Activated T-helper 1 cell treated with anti-CD3 and anti-CD28 coated beads, Interleukin-2, amount 50 U/mL, for 16 hours (primary cell): ENCODE measurements at places on chromosomes 1 and 21.
A peak's percentile ranks its signal among the peaks of the same experiment; 100 is the strongest.

DNA sequence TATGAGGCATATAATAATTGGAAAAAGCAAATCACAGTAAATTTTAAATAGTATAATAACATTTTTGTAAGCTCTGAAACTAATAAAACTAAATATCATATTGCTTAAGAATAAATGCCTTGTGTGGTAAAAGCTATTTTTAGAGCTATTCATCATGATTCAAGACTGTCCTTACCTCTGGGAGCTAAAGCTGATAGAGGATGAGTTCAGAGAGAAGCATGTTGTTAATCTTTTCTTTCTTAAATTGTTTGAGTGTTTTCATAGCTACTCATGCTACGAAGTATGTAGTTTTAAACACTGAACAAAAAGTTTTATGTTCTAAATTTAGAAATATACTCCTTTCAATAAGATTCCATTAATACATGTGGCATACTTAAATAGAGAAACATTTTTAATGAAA is 30.5 kb downstream of the IFI16 start:
- no peak for DNase-seq

DNA sequence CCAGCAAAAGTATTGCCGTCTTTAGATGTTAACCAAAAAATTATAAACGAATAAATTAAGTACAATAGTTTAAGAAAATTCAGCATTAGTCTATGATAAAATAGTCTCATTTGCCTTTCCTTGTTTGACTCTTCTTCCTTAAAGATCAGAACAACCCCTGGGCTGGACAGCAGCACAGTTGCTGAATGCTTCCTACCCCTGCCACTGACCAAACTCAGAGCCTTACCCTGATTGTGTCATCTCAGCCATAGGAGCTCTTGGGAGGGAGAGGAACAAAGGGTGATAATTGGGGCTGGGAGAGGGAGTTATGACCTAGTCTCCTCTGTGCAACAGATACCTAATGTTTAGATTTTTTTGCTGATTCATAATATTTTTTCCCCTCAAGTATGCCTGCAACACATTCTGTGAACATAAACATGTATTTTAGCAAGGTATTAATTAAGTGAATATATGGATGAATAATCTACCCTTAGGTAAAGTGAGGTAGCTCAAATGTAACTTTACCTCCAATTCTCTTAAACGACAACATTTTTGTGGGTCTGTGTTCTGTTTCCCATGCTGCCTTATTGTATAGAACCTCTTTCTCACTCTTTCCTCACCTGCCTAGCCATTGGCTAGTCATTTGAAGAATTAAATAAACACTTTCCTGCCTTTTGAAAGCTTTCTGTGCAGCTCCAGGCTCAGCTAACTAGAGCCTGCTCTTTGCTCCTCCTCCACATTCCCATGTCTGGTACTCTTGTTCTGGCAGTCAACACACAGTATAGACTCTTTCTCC is 46.1 kb downstream of the FGGY start:
- DNase-seq, result no peak

DNA sequence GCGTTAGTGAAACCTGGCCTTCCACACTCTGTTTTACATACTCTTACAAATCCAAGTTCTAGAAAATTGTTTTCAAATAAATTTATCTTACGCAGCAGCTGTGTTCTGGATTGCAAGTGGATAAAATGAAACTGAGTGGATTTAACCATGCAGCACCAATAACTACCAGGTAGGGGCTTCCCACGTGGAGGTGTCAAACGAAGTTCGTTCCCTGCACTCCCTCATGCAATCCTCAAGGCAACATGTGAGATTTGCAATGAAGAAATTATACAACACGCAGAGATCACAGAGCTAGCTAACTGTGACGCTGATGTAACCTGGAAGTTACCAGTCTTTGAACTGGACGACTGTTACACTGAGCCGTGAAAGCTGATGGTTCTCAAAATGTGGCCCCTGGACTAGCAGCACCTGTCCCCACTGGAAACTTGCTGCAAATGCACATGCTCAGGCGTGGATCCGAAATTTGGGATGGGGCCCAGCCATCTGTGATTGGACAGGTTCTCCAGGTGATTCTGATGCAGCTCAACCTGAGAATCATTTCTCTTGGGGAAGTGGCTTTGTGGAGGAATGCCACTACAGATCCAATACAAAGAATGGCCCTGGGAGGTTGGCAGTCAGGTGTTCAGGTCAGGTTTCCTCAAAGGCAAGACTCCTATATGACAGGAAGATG is 36.3 kb downstream of the RSPH1 start:
- no peak for DNase-seq

DNA sequence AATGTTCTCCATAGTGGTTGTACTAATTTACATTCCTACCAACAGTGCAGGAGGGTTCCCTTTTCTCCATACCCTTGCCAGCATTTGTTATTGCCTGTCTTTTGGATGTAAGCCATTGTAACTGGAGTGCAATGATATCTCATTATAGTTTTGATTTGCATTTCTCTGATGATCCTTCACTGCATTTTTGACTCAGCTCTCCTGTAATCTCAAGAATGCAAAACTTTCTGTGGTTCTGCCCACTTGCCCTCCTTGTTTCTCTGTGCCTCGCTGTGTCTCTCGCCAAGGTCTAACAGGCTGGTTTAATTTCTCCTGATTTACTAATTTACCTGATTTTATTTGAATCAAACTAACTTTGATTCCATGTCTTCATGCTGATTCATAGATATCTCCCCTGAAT is 407.9 kb downstream of the ZP4 start:
- DNase-seq, result no peak

DNA sequence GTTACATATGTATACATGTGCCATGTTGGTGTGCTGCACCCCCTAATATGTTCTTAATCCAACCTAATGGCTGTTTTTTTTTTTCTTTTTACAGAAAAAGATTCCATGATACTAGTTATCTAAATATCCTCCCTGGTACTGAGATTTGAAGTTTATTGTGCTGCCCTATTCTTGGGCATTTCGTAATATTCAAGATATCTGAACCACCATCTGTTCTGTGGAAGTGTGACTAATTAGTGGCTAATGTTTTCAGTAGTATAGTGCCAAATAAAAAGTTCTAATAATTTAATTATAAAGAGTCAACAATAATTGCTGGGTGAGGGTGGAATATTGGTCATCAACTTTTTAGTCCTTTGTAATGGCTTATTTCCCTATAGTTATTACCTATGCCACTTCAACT is 217.5 kb downstream of the GABPA start:
- no peak for DNase-seq

GRCh38 chr1:164320790-164321731 is 237.9 kb upstream of the PBX1 start:
- no peak for DNase-seq

GRCh38 chr1:245598524-245599305 is 443.9 kb downstream of the KIF26B start:
- no peak for DNase-seq

DNA sequence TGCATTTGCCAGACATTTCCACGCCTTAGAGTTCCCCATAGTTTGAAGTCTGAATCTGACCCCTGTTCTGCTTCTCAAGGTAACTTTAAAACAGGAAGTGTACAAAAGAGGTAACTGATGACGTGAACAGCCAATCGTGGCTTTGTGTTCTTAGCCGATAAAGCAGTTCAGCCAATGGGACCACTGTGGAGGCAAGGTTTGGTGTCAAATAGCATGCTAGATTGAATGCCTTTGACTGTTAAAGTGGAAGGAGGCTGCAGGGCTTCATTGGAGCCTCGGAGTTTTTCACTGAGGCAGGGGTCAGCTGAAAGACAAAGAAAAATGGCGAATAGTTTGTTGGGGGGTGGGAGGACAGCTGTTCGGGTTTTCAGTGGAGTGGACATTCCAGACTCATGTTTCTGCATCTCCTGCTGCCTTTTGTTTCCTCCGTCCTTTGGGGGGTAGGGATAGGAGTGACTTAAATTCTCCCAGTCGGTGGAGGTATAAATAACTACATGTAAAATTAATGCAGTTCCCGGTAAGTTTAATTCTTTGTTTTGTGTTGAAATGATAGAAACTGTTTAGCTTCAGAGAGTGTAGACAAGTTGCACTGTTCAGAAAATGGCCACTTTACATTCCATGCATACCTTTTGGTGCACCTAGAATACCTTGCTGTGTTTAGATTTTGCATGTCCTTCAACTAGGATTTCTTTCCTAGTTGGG is 17.7 kb downstream of the NFYC start:
- peak; percentile 52 for DNase-seq

GRCh38 chr1:7583291-7584096 is 187.6 kb upstream of the VAMP3 start:
- no peak for DNase-seq

DNA sequence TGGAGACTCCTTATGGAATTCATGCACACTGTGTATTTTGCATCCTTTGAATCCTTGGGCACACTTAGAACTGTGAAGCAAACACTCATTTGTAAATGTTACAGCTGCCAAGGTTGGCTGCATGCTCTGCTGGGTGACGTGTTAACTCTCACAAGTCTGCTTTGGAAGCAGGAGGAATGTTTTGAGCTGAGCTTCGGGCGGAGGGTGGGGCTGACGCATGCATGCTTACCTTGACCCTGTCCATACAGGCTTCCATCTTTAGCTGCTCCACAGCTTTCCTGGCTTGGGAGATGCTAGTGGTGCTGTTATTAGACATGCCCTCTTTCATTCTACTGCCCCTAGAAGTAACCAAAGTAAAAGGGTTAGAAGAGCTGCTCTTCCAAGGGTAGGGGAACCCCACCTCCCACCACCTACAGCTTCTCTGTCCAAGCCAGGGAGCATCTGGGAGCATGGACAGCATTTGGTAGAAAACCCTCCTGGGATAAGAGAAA is 66.0 kb downstream of the GNG4 start:
- DNase-seq, result no peak

- no peak for DNase-seq
Observed at GRCh38 chr1:224726441-224727182, 110.5 kb downstream of the CNIH3 start.

DNA sequence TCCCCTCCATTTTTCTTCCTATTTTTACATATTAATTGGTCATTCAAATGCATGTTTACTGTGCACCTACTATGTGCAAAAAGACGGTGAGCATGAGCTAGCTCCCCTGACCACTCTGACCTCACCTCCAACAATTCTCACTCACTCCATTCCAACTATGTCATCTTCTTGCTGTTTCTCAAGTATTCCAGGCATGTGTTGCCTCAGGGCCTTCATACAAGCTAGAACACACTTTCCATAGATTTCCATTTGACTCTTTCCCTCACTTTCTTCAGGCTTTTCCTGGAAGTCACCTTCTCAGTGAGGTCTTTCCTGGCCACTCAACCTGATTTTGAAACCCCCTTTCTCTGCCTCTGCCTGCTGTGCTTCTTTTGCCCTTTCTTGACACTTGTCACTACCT is 32.6 kb downstream of the CHIA start:
- DNase-seq, result no peak

- no peak for DNase-seq
Observed at GRCh38 chr1:20302108-20302471, 11.4 kb downstream of the VWA5B1 start.
